Stimulated activated CD4-positive, alpha-beta T cell treated with anti-CD3 and anti-CD28 coated beads, TNF-alpha, amount 100 ng/mL, for 24 hours (primary cell): ENCODE measurements at places on chromosomes 6 and 20.

DNA sequence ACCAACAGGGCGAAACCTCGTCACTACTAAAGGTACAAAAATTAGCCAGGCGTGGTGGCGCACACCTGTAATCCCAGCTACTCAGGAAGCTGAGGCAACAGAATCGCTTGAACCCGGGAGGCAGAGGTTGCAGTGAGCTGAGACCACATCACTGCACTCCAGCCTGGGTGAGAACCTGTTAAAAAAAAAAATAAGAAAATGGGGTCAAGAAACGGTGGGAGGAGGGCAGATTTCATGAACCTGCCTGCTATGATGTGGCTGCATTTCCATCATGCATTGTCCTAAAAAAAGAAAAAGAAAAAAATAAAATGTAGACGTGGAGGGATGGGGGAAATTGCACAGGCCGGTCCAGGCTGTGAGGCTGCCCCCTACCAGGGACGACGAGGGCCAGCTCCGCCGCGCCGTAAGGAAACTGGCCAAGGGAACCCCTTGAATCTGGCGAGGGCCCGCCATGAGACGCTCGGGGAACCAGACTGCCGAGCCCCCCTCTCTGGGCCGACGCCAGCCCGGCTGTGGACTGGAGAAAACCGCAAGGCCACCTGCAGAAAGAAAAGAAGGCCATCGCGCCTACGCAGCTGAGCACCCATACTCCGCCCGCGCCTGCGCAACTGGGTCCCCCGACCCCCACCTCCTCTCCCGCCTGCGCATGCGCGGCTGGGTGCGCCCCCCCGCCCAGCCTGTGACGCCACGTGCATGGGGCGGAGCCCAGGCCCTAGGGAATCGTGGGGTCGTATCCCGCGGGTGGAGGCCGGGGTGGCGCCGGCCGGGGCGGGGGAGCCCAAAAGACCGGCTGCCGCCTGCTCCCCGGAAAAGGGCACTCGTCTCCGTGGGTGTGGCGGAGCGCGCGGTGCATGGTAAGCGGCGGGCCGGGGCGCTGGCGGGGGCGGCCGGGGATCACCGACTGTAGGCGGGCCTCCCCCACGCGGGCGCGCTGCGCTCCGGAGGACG lies at the start of gene ENTPD6:
TSS of gene ENTPD6 (plus strand) at position 699 of the 948 bp plus-strand sequence. CDS start 10,825 bp downstream, outside the sequence.
- peak; percentile 90 for DNase-seq

- no peak for DNase-seq
Measured at GRCh38 chr6:14721103-14721758, 524.6 kb upstream of the JARID2 start.

GRCh38 chr20:32355417-32355841 lies 2.7 kb upstream of the ASXL1 start:
- no peak for DNase-seq

DNA sequence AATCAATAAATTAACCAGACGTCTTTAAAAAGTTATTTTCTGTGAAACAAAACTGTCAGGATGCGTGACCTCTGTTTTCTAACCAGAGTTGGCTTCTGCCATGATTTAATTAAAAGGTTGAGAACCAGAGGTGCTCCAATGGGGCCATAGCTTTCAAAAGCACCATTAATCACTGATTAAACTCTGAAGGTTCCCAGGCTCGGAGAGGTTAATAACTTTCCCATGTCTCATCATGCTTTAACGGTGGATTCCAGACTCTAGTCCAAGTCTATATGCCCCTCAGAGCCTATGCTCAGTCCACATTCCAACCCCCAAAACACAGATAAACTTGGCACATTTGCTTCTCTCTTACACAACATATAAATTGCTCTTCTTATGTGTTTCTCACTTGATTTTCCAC lies 95.5 kb downstream of the SNAP91 start:
- DNase-seq = no peak

DNA sequence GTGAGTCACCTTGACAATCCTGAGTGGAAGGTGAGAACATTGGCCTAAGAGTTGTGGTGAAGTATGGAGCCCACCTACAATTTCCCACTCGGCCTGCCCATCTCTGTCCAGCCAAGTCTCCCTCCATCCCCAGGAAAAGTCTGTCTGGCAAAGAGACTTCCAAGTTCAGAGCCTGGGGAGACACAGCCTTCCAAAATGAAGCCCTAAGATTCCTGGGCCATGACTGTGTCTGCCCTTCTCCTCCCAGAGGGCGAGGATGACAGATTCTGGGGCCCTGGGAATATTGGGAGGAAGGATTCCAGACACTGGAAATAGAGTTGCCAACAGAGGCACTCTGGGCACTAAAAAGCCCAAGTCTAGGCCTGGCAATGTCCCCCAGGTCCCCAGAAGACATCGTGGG lies 176.8 kb downstream of the NFATC2 start:
- DNase-seq = no peak

DNA sequence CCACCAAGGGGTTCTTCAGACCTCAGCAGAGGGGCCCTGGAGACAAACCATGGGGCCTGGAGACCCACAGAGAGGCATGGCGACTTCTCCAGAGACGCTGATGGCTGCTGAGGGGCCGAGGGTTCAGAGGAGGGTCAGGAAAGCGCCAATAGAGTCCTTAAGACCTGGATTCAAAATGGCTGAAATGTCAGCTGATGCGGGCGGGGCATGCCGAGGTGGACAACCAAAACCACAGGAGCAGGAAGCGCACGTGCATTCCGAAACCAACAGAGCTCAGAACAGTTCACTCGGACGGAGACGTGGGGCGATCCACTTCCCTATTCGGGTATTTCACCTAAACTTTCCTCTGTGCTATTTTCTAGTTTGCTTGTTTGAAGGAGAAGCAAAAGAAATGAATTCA lies 99.9 kb upstream of the RIN2 start:
- DNase-seq = no peak

GRCh38 chr20:11686820-11687543 lies 230.7 kb upstream of the BTBD3 start:
- no peak for DNase-seq

DNA sequence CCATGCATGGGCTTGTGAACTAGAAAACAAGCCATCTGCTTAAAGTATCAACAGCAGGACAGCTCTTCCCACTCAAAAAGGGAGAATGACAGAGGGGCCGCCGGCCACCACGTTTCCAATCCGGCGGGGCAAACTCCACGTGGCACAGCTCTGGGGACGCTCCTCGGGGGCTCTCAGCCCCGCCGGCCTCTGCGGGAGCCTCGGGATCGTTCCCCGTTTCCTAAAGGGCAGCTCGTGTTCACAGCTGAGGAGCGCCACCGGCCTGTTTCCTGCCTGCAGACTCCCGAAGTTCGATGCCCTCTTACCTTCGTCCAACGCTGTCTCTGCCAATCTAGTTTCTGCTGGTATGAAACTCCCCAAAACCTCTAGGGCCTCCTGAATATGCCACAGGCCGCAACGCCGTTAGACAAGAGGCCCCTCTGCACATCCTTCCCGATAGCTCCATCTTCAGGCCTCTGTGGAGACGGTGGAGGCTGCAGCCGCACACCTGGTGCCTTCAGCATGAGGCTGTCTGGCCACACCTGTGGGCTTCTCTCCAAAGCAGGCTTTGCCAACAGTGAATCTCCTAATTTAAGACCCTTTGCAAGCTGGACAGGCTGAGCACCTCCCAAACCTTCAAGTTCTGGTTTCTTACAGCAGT lies 46.5 kb downstream of the KCNQ2 start:
- no peak for DNase-seq

- DNase-seq = no peak
Measured at GRCh38 chr6:125939791-125940190, 16.8 kb upstream of the HINT3 start.

DNA sequence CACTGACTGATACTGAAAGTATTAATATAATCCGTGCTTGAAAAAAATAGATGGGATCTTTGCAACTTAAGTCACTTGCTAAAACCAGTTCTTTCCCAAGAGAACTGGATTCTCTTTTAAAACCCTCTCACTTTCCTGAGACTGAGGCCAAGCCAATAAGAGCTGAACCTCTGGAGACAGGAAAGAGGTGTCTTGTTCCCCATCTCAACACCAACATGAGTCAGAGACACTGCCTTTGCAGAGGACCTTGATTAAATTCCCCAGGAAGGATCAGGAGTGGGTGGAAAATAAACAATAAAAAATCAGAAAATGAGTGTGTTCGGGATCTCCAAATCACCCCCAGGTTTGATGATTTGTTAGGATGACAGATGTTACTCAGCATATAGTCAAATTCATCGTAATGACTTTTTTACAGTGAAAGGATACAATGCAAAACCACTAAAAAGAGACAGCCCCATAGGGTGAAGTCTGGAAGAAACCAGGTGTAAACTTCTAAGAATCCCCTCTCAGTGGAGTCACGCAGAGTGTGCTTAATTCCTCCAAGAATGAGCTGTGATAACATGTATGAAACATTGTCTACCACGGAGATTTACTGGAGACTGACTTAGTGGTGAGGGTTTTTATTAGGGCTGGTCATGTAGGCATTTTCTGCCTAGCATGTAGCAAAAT lies 122.8 kb upstream of the BEND3 start:
- no peak for DNase-seq

- DNase-seq = no peak
Measured at GRCh38 chr6:29005183-29005885, at the start of gene ZNF311. TSS of gene ZNF311 (minus strand) at chr6:29005315. CDS start at chr6:29003954, 1,361 bp downstream.

- no peak for DNase-seq
Measured at GRCh38 chr6:97040355-97040860, 115.9 kb downstream of the KLHL32 start.

GRCh38 chr20:25511183-25511582 lies 74.1 kb downstream of the NINL start:
- no peak for DNase-seq

- DNase-seq = no peak
Measured at GRCh38 chr20:57695012-57695411, 14.8 kb downstream of the PMEPA1 start.

DNA sequence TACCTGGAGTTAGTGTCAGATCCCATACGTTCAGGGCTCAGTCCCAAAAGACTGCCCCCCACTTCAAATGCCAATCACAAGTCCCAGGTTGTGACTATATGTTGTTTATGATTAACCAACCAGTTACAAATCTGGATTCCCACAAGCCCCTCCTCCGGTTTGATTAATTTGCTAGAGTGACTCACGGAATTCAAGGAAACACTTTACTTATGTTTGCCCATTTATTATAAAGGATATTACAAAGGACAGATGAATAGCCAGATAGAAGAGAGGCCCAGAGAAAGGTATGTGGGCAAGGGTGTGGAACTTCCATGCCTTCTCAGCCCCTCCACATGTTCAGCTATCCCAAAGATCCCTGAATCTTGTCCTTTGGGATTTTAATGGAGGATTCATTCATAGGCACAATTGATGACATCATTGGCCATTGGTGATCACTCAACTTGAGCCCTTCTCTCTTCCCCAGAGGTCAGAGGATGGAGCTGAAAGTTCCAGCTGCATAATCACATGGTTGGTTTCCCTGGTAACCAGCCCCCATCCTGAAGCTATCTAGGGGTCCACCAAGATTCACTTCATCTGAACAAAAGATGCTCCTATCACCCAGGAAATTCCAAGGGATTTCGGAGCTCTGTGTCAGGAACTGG lies 2.0 kb downstream of the ECT2L start:
- DNase-seq = no peak

- no peak for DNase-seq
Measured at GRCh38 chr6:132506869-132507808, 5.8 kb downstream of the STX7 start.

- DNase-seq = no peak
Measured at GRCh38 chr6:18380158-18380836, 6.9 kb upstream of the RNF144B start.

DNA sequence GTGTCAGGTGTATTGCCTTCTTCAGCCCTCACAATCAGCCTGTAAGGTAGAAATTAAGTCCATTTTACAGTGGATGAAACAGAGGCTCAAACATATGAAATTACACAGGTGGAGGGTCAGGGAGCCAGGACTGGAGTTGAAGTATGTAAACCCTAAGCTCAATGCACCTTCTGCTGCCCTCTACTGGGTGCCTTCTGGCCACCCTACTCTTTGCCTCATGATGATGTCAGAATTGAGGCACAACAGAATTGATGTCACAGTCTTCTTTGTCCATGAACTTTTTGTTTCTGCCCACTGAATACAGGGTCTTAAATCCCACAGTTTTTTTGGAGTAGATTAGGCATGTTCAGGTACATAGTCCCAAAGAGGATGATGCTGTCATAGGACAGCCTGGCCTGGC lies 400.8 kb upstream of the CHD6 start:
- no peak for DNase-seq

- DNase-seq = no peak
Measured at GRCh38 chr6:100236389-100236788, 228.3 kb downstream of the SIM1 start.

GRCh38 chr6:25277857-25278256 lies 1.3 kb upstream of the CARMIL1 start:
- DNase-seq = no peak

DNA sequence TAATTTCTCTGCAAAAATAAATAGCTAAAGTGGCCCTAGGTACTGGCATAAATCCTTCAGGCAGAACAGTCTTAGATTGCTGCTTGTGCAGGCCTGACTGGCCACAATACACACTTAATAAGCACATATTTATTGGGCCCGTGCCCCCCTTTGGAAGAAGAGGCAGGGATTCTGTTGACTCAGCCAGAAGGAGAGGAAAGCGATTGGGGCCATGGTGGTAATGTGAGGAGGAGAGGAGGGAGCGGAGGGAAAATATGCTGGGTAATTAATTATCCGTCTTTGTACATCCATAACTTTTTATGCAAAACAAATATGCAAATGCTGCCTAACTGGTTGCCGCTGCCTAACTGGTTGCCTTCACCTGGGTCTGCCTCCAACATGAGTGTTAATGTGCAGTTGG lies 36.2 kb downstream of the CD40 start:
- DNase-seq = no peak

GRCh38 chr6:57068061-57068460 lies 21.6 kb downstream of the KIAA1586 start:
- DNase-seq = no peak

- no peak for DNase-seq
Measured at GRCh38 chr20:32396646-32397160, 38.6 kb downstream of the ASXL1 start.

- no peak for DNase-seq
Measured at GRCh38 chr6:41050536-41050935, 2.5 kb upstream of the APOBEC2 start.

DNA sequence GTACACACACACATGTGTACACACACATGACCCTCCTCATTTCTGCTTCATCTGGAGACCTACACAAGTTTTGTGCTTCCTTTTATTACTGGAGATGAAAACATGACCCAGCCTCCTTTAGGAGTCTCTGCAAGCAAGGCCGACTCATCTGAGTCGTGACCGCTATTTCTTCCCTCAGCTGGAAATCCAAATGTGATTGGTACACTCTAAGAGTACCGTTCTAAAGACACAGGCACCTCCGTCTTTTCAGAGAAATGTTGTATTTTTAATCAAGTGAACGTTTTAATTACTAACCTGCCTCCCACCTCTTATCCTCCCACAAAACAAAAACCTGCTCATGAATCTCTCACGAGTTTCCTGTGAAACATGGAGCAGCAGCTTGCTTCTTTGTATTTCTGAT lies 63.0 kb downstream of the LAMP5 start:
- no peak for DNase-seq

DNA sequence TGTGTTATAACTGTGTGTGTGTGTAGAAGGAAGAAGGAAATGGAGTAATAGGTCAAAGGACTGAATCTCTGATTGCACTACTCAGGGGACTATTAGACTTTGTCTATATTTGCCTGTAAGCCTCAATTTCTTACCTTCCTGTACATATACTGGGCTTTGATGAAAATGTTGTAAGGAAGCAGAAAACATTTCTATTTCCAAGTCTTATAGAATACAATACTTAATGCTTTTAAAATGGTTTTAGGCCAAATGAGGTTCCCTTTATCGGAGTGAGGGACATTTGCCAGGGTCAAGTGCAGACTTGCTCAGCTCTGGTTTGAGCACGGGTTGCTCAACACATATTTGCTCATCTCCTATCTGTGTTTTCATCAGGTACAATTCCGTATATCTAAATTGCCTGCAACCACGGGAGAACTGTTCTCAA lies 28.3 kb downstream of the MEP1A start:
- no peak for DNase-seq

GRCh38 chr20:10242166-10242565 lies 23.5 kb downstream of the SNAP25 start:
- no peak for DNase-seq
